CD4-positive, alpha-beta T cell (primary cell): ENCODE measurements at places on chromosomes 4 and X.

GRCh38 chr4:5808081-5808741, 84.7 kb downstream of the CRMP1 start:
- DNase-seq = no peak

GRCh38 chr4:139861471-139861870, 195.9 kb downstream of the MGST2 start:
- DNase-seq = no peak

DNA sequence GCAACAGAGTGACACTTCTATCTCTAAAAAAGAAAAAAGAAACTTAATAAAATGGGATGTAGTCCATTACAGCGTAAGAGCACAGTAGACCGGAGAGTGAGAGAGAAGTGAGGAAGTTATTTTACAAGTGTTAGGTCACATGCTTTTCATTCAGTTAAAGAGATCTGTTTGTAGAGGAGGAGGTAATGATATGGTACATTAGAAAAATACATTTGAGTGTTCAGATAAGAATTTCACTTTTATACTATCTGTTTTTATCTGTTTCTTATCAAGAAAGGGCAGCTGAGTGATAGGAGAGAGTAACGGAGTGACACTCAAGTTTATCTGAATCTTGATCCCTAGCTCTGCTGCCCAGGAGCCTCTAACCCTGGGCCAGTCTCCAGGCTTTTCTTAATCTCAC, 38.9 kb downstream of the FNIP2 start:
- no peak for DNase-seq

DNA sequence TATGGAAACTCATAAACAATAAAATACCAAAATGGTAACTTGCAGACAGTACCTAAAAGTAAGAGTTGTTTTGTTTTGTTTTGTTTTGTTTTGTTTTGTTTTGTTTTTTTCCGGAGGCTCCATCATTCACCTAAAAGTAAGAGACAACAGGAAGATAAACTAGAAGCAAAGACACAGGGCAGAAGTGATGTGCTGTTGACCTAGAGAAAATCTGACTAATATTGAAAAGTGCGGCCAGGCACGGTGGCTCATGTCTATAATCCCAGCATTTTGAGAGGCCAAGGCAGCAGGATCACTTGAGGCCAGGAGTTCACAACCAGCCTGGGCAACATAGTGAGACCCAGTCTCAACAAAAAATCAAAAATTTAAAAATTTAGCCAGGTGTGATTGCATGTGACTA, 5.6 kb upstream of the CENPC start:
- DNase-seq = no peak

DNA sequence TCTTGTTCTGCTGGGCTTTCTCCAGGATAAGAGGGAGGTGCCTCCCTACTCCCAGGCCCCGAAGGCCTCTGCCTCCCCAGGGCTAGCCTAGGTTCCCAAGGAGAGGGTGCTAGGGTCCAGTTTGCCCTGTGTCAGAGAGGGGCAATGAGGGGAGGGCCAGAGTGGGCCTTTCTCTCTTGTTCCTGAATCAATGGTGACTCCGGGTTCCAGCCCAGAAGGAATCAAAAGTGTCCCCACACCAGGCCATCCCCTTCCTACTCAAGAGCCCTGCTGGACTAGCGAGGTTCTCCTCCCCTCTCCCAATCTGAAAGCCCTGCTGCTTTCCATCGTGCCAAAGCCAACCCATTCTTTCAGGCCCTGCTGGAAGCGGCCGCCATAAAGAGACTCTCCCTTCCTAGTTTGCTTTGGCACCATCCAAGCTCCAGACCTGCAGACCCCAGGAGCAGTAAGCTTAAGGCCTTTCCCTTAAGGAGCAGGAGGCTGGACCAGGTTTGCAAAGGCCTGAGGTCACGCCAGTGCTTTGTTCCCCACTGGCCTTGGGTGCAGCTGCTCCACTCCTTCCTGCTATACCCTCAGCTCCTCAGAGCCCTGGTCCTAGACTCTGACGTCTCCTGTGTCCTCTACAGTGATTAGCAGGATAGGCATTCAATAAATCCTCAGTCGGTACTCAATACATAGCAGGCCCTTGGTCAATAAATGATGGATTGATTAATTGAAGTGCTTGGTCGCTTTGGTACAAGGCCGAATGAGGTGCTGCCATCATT, 10.6 kb downstream of the TSC22D3 start:
- DNase-seq = no peak

DNA sequence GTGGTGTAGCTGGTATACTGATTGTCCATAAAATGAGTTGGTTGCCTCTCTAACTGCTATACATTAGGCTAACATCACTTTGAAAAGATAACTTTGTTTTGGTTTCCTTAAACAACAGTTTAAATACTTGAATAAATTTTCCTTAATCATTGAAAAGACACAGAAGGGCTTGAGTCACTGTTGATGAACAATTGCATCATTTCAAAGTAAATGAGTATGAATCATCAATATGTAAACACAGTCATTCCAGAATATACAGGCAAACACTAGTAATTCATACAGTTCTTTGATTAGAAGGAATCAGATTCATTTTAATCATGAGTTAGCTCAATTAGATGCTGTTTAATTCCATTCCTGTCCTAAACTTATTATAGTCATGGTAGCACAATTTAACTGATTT, 160.6 kb downstream of the AFF2 start:
- no peak for DNase-seq

DNA sequence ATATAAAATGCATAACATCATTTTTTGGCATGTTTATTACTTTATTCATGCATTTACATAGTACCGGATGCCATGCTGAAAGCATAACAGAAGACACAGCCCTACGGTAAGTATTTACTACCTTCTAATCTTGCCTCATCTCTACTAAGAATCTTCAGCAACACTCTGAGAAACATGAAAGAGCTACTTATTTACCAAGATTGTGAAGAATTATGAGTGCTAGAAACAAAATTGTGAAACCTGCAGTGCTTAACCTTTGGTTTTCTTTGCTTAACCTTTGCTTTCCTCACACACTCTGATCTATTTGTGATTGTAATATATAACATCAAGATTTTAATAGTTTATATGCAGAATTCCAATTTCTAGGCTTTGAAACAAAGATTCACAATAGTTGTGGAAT, 7.4 kb downstream of the ANTXR2 start:
- DNase-seq = no peak

DNA sequence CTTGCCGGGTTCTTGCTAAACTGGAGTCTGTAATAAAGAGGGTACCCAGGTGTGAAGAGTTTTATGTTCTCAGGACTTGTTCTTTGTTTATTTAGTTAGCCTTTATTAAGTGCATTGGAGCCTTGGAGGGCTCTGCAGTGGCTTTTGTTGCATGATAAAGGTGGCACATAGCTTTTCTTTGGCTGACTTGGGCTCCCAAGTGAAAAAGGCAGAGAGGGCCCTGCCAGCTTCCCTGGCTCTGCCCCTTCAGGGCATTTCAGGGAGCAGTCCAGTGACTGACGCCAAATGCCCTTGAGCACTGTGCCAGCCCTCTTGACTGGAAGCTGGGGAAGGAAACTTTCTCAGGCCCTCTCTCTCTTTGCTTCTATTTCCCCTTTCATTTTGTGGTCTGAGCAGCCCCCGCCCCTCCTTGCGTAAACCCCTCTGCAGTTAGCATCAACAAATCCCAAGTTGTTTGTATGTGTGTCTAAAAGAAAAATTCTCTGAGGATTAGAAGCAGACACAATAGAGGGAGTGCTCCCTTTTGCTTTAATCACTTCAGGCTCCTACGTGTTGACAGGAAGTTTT, 152.2 kb downstream of the NHS start:
- DNase-seq = no peak

DNA sequence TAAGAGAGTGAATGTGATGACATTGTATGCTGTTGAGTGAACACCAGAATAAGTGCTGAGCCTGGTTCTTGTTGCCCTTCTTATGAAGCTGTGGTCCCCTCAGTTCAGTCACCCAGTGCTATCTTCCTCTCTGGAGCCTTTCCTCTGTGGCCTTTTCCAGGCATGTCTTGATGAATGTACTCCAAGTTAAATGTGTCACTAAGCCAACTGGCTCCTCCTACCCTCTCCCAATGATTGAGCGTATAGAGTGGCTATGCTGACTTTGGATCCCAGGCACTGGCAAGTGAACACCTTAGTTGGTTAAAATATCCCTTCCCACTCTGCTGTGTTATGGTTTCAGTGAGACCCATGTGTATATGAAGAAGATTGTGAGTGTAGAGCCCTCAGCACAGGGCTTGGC, 134.1 kb upstream of the MAMLD1 start:
- DNase-seq = no peak

GRCh38 chr4:171846232-171846631, 33.0 kb downstream of the GALNTL6 start:
- no peak for DNase-seq

DNA sequence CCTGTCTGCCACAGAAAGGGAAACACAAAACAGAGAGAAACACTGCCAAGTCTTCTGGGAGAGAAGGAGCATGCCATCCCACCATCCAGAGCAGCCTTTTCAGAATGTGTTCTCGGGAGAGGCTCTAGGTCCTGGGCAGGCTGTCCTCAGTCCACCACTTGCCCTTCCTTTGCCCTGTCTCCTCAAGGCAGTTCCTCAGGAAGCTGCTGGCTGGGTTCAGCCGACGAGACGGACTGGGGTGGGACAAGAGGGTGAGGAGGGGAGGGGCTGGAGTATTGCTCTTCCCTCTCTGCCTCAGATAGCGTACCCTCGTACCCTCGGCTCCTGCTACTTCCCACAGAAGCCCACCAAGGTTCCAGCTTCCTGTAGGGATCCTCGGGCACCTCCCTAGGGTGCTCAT, 26.6 kb upstream of the LGI2 start:
- no peak for DNase-seq

- DNase-seq = no peak
Measured at GRCh38 chr4:138177278-138177968, 64.7 kb downstream of the SLC7A11 start.

DNA sequence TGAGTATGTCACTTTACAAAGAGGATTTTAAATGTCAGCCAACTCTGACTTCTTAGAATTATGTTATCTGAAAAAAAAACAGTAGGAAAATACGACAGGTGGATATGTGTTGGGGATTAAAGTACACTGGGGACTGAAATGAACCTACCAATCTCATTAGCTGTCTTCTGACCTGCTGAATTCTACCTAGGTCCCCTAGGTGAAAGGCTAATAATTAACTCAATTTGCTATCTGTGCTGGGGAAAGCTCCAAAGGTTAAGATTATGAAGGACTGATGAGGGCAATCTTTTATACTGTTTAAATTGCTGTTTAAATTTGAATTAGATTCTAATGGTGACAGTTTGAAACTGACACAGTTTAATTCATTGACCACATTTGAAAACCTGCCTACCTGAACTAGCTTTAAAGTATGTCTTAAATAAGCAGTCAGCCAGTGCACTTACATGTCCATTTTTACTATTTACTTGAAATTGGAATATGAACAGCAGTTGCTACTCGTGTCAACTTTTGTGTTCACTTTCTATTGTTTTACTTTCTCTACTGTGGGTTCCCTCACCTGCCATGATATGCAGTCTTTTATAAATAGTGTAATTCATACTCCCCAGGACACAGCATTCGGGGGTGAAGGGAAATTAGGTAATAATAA, 977.3 kb downstream of the C4orf33 start:
- DNase-seq = no peak

GRCh38 chrX:107849747-107850421, 24.2 kb downstream of the MID2 start:
- DNase-seq = no peak

DNA sequence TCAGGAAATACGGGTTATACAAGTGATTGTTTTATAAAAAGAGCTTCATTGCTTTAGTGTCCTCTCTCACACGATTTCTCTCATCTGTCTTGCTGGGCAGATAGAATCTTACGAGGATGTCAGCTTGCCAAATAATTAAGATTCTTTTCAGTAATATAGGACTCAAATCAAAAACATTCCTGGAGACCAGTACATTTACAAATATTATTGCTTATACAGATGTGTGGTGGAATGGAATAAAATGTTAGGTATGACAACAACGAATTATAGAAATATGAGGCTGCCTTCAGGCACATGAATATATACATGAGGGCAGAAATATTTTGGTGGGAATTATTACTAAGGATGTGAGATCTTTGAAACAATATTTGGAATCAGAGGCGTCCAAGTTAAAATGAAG, 88.9 kb downstream of the GC start:
- DNase-seq = no peak
